Right forelimb (tissue), 1 donor: ENCODE measurements at places on chromosomes 6 and 20.

DNA sequence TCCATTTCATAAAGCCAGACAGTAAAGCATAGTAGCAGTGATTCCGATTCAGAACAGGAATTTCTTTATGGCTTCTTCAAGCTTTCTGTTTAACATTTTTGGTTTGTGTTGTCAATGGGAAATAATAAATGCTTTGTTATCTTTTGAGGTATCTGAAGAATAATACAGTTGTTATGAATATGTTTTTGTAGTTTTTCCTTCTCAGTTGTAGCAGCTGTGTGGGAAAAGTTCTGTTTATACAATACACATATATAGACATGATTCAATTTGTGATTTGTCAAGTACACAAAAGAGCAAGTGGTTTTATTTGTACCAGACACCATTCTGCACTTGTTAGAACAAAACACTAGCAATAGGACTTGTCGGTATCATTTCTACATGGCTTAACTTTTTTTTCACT lies 96.6 kb downstream of the CDYL start:
- no peak for DNase-seq

DNA sequence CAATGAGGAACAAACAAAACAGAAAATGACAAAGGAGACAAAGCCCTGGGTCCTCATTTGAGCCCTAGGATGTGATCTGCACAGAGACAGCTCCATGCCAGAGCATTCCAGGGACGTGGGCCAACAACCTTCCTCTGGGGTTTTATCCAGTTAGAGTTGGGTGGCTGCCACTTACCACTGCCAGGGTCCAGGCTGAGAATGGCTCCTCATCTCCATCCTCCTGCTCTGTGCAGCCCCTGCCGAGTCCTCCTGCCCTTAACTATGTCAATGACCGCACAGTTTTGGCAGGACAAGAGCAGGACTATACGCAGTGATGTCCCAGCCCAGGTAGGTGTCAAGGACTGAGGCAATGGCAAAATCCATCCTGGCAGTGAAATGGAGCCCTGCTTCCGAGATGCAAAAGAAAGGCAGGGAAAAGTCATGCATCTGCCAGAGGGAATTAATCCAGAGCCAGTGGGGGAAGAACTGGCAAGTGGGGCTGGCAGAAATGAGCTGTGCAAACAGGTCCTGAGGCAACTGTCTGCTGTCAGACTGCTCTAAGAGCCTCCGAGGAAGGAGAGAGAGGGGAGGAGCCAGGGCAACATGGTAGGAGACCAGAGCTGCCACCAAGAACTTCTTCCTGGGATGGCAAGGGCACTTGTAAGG lies 449.4 kb downstream of the PTPRT start:
- DNase-seq, result no peak

- DNase-seq, result no peak
Measured at GRCh38 chr6:21039926-21040325, 505.7 kb downstream of the CDKAL1 start.

- DNase-seq, result no peak
Measured at GRCh38 chr6:10472634-10473033, 48.5 kb upstream of the GCNT2 start.

DNA sequence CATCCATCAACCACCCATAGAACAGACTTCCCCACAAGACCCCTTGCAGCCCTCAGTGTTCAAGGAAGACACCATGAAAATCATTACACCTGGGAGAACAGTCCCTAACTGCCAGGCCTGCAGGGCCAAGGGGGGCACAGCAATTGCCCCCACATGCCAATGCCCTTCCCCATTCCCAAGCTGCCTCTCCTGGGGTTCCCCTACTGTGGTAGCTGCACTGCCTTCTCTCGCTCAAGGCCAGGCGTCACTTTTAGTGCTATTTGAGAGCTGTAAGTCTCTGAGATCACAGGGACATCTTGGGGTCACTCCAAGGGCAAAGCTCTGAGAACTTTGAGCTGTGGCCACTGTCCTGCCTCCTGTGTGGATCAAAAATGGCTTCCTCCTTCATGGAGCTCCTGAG lies 6.0 kb upstream of the ACSS1 start:
- DNase-seq, result peak; percentile 34

GRCh38 chr6:121398127-121398526 lies 37.3 kb upstream of the GJA1 start:
- no peak for DNase-seq

DNA sequence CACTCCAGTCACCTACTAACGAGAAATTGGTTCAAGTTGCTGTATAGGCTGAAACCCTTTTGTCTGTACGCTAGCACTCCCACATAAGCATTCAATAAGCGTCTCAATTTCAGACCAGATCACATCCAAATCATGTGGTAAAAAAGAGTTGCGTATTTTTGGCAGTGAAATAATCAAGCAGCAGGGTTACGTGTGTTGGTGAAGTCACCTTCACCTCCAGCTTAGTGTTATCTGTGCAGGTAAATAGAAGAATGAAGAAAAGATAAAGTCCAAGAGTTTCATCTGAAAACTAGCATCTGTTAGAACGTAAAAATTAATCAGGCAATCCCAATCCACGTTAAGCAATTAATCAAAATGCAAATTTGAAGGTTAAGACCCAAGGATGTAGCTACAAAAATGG lies 11.3 kb downstream of the SSR1 start:
- DNase-seq, result no peak

DNA sequence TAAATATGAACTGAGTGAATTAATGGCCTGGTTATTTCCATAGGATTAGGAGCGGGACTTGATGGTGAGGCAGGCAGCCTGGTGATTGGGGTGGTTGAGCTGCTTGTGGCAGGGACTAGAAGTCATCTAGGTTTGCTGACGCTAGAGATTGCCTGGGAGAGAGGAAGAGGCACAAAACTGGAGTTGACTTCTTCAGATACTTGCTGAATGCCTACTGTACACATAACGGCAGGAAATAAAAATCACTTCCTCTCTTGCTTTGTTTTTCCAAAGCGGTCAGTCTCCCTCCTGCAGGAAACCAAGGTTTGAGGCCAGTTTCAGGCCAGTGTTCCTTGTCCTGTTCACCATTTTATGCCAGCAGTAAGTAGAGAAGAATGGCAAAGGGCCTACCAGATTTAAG lies 36.7 kb upstream of the MYLIP start:
- DNase-seq, result no peak

GRCh38 chr6:17439243-17439993 lies 46.0 kb downstream of the CAP2 start:
- no peak for DNase-seq

DNA sequence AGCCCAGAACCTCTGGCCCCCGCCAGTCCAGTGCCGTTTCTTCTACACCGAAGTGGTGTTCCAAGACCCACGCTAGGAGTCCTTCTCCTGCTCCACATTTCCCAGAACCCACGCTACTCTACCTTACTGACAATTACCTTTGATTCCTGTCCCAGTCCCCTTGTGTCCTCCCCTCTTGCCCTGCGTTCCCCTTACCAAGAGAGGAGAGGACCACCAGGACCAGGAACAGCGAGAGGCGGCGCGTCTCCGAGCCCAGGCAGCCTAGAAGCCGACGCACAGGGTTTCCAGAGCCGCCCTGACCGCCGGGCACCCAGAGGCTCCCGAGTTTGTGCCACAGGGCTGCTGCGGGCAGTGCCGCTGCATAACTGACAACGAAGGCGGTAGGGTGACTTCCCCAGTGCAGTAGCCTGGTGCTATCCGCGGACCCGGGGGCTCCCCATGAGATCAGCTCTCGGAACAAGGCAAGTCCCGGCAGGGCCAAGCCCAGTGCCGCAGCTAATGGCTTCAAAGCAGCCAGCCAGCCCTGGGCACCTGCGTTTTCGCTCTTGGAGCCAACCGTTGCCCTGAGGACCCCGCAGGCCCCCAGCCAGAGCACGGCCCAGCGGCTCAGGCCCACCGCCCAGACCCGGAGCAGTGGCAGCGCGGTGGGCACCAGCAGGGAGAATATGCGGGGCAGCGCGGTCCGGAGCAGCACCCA lies 512 bp downstream of the TAP1 start:
- peak; percentile 67 for DNase-seq

- no peak for DNase-seq
Measured at GRCh38 chr6:79498842-79499241, 38.4 kb downstream of the LCA5 start.

GRCh38 chr20:63105211-63106107 lies 98.7 kb upstream of the BHLHE23 start:
- no peak for DNase-seq

- DNase-seq, result no peak
Measured at GRCh38 chr6:104409913-104410312, 449.8 kb downstream of the HACE1 start.

DNA sequence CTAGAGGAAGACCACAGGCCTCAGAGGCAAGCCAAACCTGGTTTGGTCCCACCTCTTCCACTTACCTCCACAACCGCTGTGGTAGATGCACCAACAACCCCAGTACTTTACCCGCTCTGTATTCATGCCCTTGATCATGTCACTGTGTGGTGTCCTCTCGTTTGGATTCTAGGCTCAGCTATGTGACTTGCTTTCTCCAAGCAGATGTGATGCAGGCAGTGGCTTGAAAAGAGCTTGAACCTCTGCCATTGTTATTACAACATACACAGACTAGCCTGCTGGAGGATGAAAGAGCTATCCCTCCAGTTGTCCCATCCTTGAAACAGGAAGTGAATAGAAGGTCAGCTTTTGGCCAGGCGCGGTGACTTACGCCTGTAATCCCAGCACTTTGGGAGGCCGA lies 147.7 kb downstream of the ZNF217 start:
- DNase-seq, result no peak

GRCh38 chr20:41082306-41082705 lies 53.7 kb downstream of the TOP1 start:
- DNase-seq, result no peak

- no peak for DNase-seq
Measured at GRCh38 chr6:16773362-16773761, 12.1 kb upstream of the ATXN1 start.

- no peak for DNase-seq
Measured at GRCh38 chr20:52096117-52096516, 95.5 kb downstream of the ZFP64 start.

DNA sequence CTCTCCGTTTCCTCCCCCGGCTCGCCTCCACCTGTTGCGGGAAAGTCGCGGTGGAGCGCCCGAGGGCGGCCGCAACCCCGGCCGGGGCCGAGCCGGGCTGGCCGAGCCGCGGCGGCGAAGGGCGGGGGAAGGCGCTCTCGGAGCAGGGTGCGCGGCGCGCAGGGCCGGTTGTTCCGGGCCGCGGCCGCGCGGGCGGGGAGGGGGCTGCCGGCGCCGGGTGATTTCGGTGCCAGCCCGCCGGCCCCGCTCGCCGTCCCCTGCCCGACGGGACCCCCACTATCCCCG lies 235 bp downstream of the MAP7 start:
- no peak for DNase-seq

DNA sequence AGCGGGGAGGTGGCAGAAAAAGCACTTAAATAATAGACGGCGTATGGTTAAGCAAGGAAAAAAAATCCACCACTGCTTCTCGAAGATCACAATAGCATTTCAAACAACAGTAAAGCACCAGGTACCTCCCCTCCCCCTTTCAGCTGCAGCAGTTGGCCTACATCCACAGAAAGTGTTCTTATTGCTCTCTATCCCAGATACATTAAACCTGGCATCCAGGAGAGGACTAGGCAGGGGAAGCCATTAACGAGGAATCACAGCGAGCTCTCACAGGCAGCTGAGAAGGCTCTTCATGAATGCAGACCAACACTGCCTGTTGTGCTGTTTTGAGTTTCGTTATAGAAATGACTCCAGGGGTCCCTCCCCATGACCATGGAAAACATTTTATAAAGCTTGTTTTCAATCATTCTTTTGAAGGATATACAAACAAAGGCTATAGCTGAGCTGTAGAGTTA lies 11.8 kb downstream of the FYN start:
- DNase-seq, result no peak

DNA sequence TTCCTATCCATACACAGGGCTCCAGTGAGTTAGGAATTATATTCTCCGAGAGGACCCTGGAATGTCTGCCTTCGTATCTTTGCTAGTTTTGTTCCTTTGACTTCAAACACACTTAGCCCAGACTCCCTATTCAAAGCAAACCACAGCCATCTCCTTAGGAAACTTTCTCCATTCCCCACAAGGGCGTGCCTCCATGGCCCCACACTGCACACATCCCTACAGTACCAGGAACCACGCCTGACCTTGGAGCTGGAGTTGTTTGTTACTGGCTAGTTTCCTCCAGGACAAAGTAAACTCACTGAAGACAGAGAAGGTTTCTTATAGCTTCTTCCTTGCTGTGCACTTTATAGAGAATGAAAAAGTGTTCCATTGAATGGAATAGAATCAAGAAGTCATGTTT lies 412.8 kb upstream of the AGPAT4 start:
- no peak for DNase-seq

GRCh38 chr6:89024456-89024855 lies 56.1 kb upstream of the PNRC1 start:
- no peak for DNase-seq

GRCh38 chr6:138907167-138907566 lies 80.9 kb downstream of the REPS1 start:
- DNase-seq, result no peak

- no peak for DNase-seq
Measured at GRCh38 chr6:148258868-148259267, 83.8 kb upstream of the SASH1 start.

DNA sequence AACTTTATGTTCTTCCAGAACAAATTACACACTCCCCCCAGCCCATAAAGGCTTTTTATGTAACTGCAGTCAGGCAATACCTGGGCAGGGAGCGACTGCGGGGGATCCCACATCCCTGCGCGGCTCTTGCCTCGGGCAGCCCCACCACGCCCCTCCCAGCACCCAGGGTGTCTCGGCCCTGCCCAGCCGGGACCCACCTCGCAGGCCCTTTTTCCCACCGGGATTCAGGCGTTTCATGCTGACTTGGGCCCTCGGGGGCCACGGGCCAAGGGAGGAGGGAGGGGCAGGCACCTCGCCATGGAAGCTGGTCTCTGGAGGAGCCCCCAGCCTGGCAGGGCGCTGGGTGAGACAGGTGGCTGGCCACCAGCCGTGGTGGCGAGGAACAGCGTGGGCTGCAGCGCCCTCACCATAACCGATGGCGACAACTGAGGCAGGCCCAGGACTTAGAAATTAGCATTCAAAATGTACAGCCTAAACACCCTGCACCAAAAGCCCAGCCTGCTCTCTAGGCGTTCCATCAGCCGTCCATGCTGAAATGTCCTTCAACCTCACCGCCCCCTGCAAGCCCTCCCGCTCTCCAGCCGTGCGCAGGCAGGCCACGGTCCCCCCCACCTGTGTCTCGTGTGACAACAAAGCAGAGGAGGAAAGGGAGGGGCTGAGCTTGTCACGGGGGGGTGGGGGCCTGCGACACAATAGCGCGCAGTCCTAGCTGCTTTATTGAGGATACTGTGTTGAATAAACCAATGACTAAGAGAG lies 15.1 kb upstream of the FOXC1 start:
- DNase-seq, result no peak

GRCh38 chr20:32585586-32586127 lies 524 bp upstream of the NOL4L start:
- DNase-seq, result no peak

DNA sequence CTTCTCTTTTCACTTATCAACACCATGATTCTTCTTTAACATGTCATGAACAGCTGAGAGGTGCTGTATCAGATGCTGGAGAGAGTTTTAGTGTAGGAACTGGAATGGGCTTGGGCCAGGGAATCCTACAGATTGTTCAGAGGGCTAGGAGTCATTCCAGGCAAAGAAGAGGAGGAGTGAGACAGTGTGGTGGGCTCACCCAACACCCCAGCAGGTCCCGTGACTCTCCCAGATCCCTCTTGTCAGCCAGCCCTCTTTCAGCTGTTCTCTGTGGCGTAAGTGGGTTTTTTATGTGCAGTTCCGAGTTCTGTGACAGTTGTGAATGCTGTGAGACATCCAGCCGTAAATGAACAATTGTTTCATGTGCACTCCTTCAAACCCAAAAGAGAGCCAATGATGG lies 31.4 kb upstream of the CEP162 start:
- no peak for DNase-seq
